ENCODE measurements at places on chromosomes 1 and 21.
A peak's percentile ranks its signal among the peaks of the same experiment; 100 is the strongest.

- no peak for DNase-seq
These were observed 74.4 kb upstream of the ZNF648 start for GRCh38 chr1:182135946-182136345.

DNA sequence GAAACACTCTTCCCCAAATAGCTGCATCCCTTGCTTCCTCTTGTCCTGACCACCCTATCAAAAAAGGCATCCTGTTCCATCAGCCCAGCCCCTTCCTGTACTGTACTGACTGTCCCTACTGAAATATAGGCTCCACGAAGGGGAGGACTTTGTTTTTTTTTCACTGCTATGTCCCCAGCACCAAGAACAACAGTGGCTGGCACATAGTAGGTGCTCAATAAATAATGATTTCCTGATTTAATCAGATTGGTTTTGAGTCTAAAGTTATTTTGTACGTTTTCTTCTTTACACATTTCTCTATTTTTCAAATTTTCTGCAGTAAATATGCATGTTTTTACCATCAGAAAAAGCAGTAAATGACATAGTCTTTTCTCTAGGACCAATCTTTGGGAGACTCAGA, 73.9 kb downstream of the CD58 start:
- DNase-seq, result no peak

DNA sequence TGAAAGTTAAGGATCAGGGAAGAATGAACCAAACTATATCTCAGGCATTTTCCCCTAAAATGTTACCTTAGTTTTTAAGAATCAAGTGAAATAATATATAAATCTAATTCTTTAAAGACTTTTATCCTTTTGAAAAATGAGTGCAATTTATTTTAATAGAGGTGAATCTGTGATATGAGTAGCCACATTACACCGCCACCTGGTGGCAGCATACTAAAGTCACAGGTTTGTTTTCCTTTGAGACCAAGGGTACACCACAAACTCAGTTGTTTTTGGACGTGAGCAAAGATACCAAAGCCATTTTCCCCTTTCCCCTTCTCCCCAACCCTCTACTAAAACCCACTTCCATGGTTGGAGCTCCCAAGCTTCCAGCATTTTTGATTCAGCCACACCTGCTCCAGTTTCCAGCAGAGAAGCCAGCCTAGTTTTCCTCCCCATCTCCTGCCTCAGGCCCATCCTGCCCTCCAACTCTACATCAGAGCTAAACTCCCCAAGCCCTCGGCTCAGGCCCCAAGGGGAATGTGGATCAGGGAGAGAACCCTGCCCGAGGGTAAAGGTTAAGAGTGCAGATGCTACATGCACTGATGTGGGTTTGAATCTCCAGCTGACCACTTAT, 22.9 kb upstream of the LDLRAP1 start:
- DNase-seq, result peak; percentile 44

DNA sequence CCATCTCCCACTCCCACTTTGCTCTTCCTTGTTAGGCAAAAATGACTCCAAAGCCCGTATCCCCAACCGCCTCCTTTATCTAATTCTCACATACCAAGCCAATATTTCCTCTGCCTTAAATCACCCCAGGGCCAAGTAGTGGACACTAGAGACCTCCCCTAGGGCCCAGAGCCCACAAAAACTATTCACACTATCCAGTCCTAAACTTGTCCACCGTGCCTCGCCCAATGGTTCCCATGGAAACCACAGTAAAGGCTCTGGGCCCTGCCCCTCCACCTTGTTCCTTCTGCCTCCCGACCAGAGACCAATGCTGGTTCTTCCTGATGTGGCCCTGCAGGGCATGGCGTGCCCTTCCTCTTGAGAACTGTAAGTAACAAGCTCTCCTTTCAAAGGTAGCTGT, 11.8 kb downstream of the CFAP107 start:
- DNase-seq, result no peak

All from NCI-H1436 (cell line).